Esophagus squamous epithelium (tissue), 5 donors: ENCODE measurements at places on chromosomes 2 and 18.

GRCh38 chr18:50092245-50092805 is 102.6 kb downstream of the MYO5B start:
- no peak for DNase-seq

DNA sequence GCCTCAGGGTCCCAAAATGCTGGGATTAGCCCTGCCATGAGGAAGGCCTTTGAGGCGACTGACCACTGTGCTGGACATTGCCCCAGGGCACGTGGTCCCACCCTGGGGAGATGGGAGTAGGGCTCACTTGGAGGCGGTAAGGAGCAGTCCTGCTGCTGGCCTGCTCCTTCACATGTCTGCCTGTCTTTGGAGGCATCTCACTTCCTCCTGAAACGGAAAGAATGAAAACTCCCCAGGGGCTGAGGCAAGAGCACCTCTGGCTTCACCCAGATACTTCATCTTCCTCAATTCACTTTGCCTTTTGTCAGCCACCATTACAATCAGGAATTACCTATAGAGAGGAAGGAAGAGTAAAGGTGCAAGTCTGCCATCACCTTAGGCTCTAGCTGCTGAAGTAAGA is 59.9 kb upstream of the GATA6 start:
- DNase-seq, result no peak

DNA sequence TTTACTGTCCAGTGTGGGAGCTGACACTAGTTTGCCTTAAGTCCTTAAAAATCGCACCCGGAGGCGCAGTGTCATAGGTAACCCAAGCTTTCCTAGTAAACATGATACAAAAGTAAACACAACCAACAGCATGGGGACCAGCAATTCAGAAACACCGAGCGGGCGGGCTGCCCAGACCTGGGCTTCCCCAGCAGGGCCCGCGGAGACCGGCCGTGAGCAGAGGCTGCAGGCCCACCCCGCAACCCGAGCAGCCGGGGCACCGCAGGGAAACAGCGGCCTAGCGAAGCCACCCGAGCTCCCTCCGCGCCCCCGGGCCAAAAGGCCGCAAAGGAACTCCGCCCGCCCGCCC is 296 bp downstream of the TTC21B start:
- DNase-seq, result no peak

DNA sequence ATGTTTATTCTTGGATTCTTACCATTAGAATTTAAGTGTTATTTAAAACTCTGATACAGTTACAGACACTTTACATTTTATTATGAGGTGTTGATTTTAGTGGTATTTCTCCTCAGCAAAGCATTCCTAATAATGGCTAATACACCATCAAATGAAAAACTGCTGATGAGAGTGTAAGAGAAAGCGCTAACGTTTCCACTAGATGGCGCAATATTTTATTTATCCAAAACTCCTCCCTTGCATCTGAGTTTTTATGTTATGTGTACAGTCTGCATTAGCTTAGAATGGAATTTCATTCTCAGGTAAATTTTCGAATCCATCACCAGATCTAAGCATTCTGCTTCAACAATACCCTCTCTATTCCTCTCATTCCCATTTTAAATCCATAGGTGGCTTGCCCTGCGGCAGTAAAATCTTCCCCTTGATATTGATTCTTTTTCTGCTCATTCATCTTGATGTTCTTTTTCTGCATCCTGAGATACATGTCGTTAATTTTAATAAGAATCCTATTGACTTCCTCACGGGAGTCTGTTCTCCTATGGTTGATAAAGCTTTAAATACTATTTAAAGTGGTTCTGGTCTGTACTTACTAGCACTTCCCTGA is 53.9 kb downstream of the PRKRA start:
- DNase-seq, result no peak

GRCh38 chr18:58269931-58270330 is 225.9 kb downstream of the NEDD4L start:
- DNase-seq, result no peak

DNA sequence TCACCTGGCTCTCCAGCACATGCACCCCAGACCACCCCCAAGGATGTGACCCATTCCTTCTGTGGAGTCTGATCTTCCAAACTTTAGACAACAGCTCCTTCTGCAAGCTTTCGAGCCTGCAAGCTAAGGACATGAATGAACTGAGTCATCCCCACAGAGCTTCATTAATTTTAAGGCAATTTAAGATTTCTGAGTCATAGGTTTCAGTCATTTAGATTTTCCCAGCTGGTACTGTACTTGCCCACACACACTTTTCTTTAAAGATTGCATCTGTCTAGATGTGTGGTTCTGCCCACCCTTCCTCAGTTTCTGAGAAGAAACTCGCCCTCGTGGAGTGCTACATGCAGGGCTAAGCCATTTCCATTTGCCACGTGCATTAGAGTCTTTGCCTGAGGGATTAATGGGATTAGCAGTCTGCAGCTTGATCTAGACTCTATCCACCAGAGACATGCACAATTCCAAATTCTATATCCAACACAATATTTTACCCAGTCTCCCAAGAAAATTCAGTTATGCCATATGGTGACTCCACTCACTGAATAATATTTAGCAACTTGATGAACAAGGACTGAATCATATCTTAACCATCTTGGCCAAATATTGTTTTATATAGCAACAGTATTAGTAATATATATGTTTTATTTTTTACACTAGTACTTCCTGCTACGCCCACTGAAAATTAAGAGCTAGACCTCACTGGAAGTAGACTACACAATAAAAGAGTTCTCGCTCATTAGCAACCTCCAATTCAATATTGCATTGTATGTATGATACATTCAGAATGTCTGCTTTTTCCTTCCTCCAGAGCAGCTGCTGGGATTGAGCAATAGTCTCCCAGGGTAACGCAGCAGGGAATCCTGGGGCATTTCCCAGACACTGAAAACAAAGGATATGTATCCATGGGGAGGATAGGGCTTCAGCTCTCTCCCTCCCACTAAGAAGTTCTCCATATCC is 14.3 kb upstream of the TRIB2 start:
- no peak for DNase-seq

GRCh38 chr2:86171295-86171694 is 24.0 kb downstream of the IMMT start:
- DNase-seq, result no peak
